ENCODE measurements at places on chromosomes 6 and 20.

GRCh38 chr6:38755874-38756273 lies 40.8 kb downstream of the DNAH8 start:
- DNase-seq: no peak

- peak; percentile 60 for DNase-seq
Observed at GRCh38 chr20:1946762-1947534, 46.9 kb downstream of the PDYN start.

DNA sequence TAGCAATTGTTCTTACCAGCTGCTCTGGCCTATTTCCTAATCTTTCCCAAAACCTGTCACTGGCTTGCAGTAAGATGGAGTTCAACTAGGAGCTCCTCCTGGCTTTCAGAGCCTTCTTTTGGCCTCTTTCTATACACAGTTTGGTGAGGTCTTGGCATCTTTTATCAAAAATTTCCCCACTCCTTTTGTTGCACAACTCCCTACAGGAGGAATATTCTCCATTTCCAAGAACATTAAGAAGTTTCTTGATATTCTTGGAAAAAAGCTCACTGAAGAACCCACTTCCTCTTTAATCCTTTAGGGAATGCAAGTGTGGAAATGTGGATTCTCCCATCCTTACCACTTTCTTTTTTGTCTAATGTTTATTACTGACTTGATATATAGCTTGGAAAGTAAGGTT lies 171.3 kb upstream of the KCNK16 start:
- no peak for DNase-seq

GRCh38 chr6:36946526-36946925 lies 8.0 kb upstream of the PI16 start:
- DNase-seq: no peak

DNA sequence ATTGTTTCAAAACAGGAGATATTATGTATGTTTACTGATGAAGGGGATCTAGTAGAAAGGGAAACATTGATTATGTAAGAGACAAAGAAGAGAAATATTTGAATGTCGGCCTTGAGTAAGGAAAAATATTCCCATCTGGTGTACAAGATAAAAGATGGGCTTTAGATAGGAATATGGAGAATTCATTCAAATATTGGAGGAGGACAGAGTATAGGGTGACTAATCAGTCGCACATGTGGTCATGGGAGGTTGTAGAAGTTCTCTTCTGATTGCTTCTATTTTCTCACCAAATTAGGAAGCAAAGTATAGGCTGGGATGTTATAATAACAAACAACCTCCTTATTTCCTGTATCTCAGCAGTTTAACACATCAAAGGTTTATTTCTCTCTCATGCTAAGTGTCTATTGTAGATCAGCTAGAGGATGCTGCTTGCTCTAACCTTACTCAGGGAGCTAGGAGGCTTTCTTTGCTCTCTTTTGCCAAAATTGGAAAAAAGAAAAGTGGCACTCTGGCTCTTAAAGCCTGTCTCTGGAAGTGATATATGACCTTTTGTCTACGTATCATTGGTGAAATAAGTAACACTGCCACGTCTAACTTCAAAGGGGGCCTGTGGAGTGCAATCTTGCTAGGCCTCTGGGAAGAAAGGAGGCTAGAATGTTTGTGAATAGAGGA lies 1.2 kb upstream of the HDDC2 start:
- no peak for DNase-seq

- DNase-seq: no peak
Observed at GRCh38 chr6:12381587-12381986, 91.4 kb downstream of the EDN1 start.

DNA sequence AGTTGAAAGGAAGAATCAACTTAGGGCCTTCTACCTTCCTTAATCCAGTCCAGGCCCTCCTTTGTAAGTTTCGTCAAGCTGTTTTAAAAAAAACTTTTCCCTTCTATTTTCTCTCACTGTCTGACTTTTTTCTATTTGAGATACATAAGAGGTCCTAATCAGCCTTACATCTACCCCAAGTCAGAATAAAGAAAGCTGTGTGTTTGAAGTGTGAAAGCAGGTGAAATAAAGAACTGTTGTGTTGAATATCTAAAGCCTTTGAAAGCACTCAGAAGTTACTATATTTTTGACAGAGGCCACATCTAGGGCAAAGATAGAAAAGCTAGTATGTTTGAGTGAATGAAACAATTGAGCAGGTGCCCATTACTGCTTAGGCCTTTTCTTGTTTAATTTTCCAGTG lies 35.5 kb downstream of the SH3BGRL2 start:
- no peak for DNase-seq

- no peak for DNase-seq
Observed at GRCh38 chr6:32234934-32235333, 11.1 kb upstream of the NOTCH4 start.

GRCh38 chr20:4894981-4895381 lies 106.3 kb downstream of the SLC23A2 start:
- DNase-seq: no peak

- no peak for DNase-seq
Observed at GRCh38 chr20:50224531-50225255, 34.1 kb downstream of the CEBPB start.

DNA sequence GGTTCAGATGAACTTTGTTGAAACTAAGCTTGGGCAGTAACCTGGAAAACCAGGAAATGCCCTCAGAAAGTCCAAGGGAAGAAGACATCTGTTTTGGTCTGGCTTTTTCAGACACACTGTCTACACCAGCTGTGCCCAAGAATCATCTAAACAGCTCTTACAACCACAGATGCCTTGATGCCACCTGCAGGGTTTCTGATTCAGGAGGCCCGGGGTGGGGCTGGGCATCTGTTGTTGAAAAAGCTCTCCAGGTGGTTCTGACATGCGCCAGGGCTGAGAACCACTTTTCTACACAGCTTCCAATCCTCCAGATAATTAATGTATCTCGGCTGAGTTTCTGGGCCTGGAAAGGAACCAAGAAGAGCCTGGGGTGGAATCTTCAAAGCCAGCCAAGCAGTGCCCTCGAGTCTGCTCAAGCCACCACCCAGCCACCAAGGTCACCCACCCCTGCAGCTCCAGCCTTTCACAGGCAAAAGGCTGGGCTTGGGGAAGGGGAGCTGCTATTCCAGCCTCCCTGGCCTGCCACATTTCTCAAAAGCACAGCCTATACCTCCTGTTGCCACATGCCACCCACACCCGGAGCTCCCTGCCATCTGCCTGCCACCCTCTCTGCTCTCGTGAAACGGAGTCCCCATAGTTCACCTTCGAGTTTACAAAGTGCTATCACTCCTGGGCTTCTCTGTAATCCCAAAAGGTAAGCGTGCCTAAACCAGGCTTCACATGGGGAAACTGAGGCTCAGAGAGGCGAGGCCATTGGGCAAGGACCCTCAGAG lies 9.4 kb downstream of the MDGA1 start:
- no peak for DNase-seq

- no peak for DNase-seq
Observed at GRCh38 chr6:164887660-164888059, 421.7 kb downstream of the C6orf118 start.

- DNase-seq: peak; percentile 19
Observed at GRCh38 chr6:29589423-29590048, 4.6 kb downstream of the OR2H2 start.

DNA sequence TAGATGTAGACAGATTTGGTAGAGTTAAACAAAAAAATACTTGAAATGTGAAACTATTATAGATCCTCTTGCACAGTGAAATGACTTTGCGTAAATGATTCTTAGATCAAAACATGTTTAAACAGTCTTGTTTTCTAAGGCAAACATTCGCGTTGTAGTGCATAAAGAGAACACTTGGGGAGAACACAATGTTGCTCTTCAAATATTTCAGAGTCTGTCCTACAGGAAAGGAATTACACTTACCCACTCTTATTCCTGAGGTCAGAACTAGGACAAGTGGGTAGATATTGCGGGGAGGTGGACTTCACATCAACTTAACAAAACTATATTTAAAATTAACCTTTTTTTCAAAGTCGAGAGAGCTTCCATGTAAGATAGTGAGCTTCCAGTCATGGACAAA lies 183.5 kb upstream of the PCSK2 start:
- no peak for DNase-seq

DNA sequence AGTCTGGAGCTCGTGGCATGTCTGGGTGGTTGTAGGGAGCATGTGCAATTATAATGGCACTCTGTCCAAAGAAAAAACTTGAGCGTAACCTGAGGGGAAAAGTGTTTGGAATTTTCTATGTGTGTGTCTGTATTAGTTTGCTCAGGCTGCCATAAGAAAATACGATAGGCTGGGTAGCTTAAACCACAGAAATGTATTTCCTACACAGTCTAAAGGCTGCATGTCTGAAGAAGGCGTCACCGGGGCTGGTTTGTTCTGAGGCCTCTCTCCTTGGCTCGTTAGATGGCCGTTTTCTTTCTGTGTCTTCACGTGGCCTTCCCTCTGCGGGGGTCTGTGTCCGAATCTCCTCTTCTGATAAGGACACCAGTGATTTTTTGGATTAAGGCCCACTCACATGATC lies 59.0 kb downstream of the IGF2R start:
- no peak for DNase-seq

DNA sequence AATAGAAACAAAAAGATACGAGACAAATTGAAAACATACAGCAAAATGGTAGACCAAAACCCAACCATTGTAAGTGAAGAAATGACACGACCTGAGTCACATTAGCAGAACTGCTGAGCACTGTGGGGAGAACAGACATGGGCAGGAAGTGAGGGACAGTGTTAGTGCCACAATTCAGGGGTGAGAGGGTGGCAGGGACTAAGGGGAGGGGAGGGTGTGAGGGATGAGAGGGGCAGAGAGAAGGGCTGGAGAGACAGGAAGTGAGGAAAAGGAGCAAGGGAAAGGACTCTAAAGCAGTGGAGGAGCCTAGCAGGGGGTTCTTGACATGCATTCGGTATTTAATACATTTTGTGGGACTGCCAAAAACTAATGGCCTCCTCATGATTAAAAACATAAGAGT lies 45.0 kb upstream of the TRIM26 start:
- no peak for DNase-seq

DNA sequence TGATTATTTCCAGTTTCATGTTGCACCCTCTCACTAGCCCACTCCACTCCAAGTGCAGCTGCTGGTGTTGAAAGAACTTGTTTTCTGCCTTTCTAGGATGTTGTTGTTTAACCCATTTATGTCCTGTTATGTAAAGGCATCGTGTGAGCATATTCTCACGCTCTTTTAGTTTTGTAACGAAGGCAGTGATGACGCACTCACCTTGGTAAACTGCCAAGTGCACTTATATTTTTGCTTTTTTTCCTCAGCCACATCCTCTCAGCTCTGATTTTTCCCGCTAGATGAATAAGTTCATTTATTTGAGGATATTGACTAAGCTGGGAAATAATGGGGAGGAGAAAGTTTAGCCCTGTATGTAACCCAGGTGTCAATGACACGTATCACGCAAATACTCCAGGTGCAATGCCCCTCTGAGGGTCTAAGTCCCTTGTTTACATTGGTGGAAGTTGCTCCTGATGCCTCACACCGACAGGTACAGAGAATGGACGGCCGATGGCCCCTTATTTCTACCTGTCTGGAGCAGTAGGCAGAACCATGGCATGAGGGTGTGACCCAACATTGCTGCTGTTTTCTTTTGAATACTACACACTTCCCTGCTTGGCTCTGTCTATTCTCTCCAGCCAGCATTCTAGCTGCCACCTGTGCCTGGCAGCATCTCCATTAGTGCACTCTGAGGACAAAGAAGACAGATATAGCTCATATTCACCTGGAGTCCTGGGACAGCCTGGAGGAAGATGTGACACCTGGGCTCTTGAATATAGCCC lies 132.7 kb upstream of the SLC24A3 start:
- no peak for DNase-seq

GRCh38 chr6:7725412-7725811 lies 487 bp upstream of the BMP6 start:
- no peak for DNase-seq

GRCh38 chr6:21598674-21599023 lies 5.1 kb downstream of the SOX4 start:
- DNase-seq: no peak

DNA sequence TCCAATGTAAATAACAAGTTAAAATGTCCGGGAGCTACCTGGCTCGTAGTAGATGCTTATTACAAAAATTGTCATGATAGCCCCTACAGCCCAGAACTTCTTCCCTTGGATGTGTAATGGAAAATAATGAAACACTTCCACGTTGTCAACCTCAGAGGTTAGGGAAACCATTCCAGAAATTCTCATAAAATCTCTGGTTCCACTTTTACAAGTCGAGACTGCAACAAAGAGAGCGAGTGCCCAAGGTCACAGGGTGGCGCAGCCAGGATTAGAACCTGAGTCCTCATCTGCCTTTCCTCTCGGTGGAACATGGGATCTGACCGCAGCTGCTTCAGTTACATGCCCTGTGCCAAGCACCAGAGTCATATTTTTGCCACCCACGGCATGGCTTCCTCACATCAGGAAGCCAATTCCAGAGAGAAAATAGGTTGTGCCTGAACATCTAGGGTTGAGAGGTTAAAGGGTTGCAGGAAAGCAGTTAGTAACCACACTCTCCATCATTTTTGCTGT lies 157.6 kb downstream of the SOBP start:
- DNase-seq: no peak

DNA sequence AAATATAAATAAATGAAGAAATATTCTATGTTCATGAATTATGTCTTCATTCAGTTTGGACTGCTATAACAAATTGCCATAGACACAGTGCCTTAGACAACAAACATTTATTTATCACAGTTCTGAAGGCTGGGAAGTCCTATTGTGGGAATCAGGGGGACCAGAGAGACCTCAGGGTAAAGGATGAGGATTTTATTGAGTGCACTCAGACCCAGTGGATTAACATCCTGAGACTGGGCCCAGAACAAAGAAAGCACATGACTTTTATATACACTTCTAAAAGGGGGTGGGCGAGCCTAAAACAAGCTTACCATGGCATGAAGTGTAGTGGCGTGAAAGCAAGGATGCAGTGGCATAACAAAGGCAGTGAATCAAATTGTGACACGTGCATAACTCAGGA lies 26.9 kb upstream of the CBLN4 start:
- DNase-seq: no peak

- DNase-seq: no peak
Observed at GRCh38 chr20:1939270-1939595, 44.0 kb downstream of the SIRPA start.

- DNase-seq: no peak
Observed at GRCh38 chr6:22928775-22929174, 359.4 kb downstream of the HDGFL1 start.

- no peak for DNase-seq
Observed at GRCh38 chr20:61442075-61442670, 190.1 kb downstream of the CDH4 start.

- DNase-seq: no peak
Observed at GRCh38 chr6:145073811-145074210, 661.5 kb downstream of the EPM2A start.

GRCh38 chr20:62924442-62925075 lies 1.7 kb downstream of the DIDO1 start:
- no peak for DNase-seq

DNA sequence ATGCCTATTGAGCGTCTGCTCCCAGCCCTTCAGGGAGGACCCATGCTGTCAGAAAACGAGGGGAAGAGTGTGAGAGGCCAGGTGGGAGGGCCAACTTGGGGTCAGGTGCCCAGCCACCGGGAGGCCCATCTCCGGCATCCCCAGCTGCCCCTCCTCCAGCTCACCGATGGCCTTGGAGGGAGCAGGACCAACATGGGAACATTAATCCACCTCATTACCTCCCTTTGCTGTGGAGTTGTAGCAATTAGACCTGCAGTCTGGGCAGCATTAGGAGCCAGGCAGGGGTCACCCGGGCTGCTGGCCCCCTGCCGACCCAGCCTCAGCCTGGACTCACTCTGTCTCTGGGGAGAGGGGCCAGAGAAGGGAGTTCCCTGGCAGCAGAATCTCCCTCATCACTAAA lies 25.1 kb downstream of the DLGAP4 start:
- DNase-seq: no peak

- no peak for DNase-seq
Observed at GRCh38 chr20:25270829-25271251, 23.0 kb downstream of the PYGB start.

Data from right renal cortex interstitium (tissue), 3 donors.